Hematopoietic multipotent progenitor cell (in vitro differentiated cells): ENCODE measurements at places on chromosomes 12 and 14. TPM values are rescaled to one million over a fixed set of nuclear protein-coding genes. Genes with fewer than 3 reads are reported as not detected.

AHNAK2 gene
- under 0.01 TPM for total RNA-seq

GLI1 gene
- 0.27 TPM for total RNA-seq

TRIM9 gene
- 3.2 TPM for total RNA-seq

ATF1 gene
- total RNA-seq = 28.3 TPM

PMEL gene
- 1.3 TPM for total RNA-seq

NUAK1 gene
- total RNA-seq = under 0.01 TPM

NRIP2 gene
- not detected for total RNA-seq

METTL25 gene
- 7.3 TPM for total RNA-seq

IFI27L1 gene
- 14.8 TPM for total RNA-seq

AVPR1A gene
- 0.27 TPM for total RNA-seq

RD3L gene
- total RNA-seq = not detected

PLA2G1B gene
- total RNA-seq = 1.3 TPM

CLMN gene
- 1.9 TPM for total RNA-seq
